Stimulated activated CD4-positive, alpha-beta T cell treated with anti-CD3 and anti-CD28 coated beads, TNF-alpha, amount 100 ng/mL, for 4 hours (primary cell): ENCODE measurements at places on chromosomes 4 and X.
A peak's percentile ranks its signal among the peaks of the same experiment; 100 is the strongest.

- DNase-seq: peak; percentile 0
Observed at GRCh38 chrX:21479695-21480270, 105.6 kb downstream of the CNKSR2 start.

GRCh38 chr4:67291644-67292043 lies 253.7 kb downstream of the CENPC start:
- DNase-seq: no peak

DNA sequence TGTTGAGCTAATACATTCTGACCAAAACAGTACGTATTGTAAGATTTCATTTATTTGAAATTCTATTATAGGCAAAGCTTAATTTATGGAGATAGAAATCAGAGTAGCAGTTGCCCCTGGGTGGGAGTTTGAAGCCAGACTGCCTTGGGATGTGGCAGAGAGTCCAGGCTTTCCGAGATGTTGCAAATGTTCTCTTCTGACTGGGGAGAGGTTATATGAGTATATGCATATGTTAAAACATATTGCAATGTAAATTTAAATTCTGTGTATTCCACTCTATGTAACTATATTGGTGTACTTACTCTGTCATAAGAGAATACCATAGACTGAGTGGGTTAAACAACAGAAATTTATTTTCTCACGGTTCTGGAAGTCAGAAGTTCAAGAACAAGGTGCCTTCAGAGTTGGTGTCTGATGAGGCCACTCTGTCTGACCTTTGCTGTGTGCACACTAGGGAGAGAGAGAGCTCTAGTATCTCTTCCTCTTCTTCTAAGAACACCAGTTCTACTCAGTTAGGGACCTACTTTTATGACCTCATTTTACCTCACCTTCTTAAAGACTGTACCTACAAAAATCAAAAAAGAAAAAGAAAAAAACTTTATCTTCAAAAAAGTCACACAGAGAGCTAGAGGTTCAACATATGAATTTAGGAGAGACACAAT lies 299.3 kb upstream of the HS3ST1 start:
- DNase-seq: no peak

GRCh38 chr4:139403462-139403861 lies 50.5 kb upstream of the RAB33B start:
- no peak for DNase-seq

DNA sequence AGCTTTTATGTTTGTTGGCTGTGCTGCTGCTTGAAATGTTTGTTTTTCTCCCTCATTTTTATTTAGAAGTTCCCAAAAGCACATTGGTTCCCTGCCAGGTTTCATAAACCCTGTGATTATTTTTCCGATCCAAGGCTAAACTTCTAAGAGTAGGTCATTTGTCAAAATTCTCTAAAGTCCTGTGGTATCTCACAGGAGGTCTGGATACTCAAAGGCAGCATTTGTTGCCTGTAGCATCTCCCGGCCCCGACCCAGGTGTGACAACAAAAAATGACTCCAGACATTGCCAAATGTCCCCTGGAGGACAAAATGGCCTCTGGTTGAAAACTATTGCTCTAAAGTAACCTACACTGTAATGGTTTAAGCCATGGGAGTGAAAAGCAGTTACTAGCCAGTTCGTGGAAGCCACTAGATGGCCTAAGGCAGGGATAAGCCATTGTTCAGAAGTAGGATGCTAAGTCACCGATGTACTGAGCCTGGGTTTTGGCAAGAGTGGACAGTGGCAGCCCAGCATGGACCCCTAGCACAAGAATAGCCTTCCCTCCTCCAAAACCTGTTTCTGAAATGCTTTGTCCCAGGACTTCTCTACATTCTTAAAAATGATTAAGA lies 256.1 kb downstream of the THOC2 start:
- DNase-seq: no peak

DNA sequence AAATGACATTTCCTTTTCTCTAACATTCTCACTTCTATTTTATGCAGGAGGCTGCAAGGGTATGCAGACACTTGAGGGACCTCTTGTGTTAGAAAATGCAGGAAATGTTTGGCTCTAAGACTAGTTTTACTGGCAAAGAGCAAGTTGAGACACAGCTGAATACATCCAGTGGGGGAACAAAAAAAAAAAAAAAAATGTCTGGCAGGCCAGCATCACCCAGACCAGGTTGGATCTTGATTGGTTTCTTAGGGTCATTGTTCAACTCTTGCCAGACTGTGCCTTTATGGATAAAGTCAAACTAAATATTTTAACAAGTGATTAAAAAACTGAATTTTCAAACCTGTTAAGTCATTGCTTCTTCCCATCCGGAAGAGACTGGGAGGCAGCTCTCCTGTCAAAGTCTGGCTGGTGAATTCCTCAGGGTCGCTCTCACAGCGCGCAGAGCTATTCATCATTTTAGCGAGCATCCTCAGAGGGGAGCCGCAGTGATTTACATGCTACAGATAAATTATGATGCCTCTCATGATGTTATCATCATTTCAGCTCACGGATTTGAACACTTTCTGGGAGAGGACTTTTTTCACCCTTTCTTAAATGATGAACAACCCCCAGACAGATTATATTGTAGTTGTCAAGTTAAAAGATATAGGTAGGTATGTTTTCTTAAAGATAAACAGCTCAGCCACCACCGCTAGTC lies 23.6 kb upstream of the PACRGL start:
- no peak for DNase-seq

GRCh38 chr4:17077105-17077504 lies 178.7 kb upstream of the LDB2 start:
- DNase-seq: no peak

DNA sequence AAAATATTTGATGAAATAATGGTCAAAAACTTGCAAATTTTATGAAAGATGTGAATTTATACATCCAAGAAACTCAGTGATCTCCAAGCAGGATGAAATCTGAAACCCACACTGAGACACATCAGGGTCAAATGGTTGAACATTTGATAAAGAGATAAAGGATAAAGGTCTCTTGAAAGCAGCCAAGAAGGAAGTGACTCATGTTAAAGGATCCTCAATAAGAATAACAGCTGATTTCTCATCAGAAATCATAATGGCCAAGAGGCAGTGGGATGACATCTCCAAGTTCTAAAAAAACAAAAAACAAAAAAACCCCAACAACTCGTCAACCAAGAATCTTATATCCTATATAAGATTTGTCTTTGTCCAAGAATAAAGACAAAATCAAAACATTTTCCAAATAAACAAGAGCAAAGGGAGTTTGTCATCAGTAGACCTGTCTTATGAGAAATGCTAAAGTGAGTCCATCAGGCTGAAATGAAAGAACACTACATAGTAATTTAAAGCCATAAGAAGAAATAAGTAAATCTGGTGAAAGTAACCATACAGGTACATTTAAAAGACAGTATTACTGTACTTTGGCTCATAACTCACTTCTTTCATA lies 121.7 kb downstream of the PDS5A start:
- no peak for DNase-seq
